Mesothelial cell of epicardium (in vitro differentiated cells): ENCODE measurements at places on chromosomes 6 and 20. TPM values are rescaled to one million over a fixed set of nuclear protein-coding genes. Genes with fewer than 3 reads are reported as not detected.

The NMBR gene
- 0.27 TPM in 2 of 3 replicates, not detected in the other for total RNA-seq

The CSE1L gene
- total RNA-seq, result 75.1 to 79.6 TPM (median 78.7 TPM) in 3 replicates

The TRIM10 gene
- not detected in 3 replicates for total RNA-seq

The FOXQ1 gene
- total RNA-seq, result 0.20 to 0.53 TPM (median 0.41 TPM) in 3 replicates

The RIPPLY2 gene
- total RNA-seq, result not detected in 3 replicates

The RARS2 gene
- total RNA-seq, result 51.9 to 53.3 TPM (median 52.6 TPM) in 3 replicates

DNA sequence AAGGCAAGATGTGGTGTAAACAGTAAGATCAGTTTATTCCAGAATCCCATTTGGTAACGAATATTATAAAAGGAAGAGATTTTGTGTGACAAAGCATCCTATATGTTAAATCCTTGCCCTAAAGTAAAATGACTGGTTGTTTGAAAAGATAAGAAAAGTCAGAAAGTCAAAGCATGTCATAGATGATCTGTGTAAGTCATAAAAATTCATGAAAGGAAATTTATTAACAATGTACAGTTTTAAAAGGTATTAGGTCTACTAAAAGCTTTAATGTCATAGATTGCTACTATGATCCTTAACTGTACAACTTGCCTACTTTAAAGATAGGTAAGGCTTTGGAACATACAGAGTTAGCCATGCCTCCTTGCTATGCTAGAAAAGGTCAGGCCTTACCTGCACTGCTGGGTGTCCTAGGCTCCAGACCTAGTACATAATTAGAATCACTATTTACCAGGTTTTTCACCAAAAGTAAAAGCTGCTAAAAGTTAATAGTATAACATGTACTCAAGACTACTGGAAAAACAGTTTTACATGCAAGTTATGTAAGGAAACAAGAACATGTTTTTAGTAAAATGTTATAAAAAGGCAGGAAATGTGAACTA lies 1090.1 kb upstream of the ADGRB3 start:
- no peak overlapping the region for H3K27ac ChIP-seq
- H3K36me3 ChIP-seq, result no peaks in the 10 kb centered on the region
- no peaks in the 10 kb centered on the region for H3K4me1 ChIP-seq

- no peak overlapping the region for H3K4me3 ChIP-seq
- H3K4me1 ChIP-seq, result peaks cover 28% of the 10 kb centered on the region
- H3K27ac ChIP-seq, result no peak overlapping the region
- peaks cover 17% of the 10 kb centered on the region for H3K36me3 ChIP-seq
Observed at GRCh38 chr20:37361336-37361735, 15.4 kb downstream of the SRC start.

DNA sequence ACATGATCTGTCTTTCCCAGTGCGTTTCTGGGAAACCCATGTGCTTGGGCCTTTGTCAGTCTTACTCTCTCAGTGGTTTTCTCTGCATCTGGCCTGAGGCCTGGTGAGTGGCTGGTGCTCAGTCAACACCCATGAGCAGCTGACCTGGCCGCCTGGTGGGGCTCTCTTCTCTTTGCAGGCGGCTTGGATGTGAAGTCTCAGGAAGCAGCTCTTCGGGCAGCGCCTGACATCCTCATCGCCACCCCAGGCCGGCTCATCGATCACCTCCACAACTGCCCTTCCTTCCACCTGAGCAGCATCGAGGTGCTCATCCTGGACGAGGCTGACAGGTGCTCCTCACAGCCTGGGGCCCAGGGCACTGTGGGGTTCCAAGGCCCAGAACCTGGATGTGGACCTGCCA lies 10.8 kb downstream of the DDX27 start:
- no peak overlapping the region for H3K4me3 ChIP-seq
- no peak for DNase-seq
- H3K27ac ChIP-seq, result peak overlapping the region; percentile 31

GRCh38 chr20:9218531-9218961 lies 149.7 kb downstream of the PLCB4 start:
- H3K36me3 ChIP-seq, result peaks cover 3% of the 10 kb centered on the region
- no peaks in the 10 kb centered on the region for H3K27me3 ChIP-seq
- H3K4me1 ChIP-seq, result peaks cover 10% of the 10 kb centered on the region
- H3K4me3 ChIP-seq, result no peak overlapping the region
- H3K27ac ChIP-seq, result no peak overlapping the region

- H3K4me3 ChIP-seq, result no peak overlapping the region
- H3K36me3 ChIP-seq, result no peaks in the 10 kb centered on the region
- peaks cover 46% of the 10 kb centered on the region for H3K27me3 ChIP-seq
- H3K27ac ChIP-seq, result no peak overlapping the region
- no peaks in the 10 kb centered on the region for H3K4me1 ChIP-seq
Observed at GRCh38 chr20:17406051-17406590, 125.1 kb downstream of the BFSP1 start.

- H3K27me3 ChIP-seq, result no peaks in the 10 kb centered on the region
- H3K27ac ChIP-seq, result no peak overlapping the region
- peaks cover 29% of the 10 kb centered on the region for H3K4me1 ChIP-seq
- H3K4me3 ChIP-seq, result no peak overlapping the region
- H3K36me3 ChIP-seq, result peaks cover 3% of the 10 kb centered on the region
- no peak for DNase-seq
Observed at GRCh38 chr6:16493112-16493511, 254.7 kb downstream of the GMPR start.
